NCI-H1092 treated with DMSO at 0.1 percent for 48 hours (cell line): ENCODE measurements at places on chromosomes 5 and 9.

- no peak for DNase-seq
Observed at GRCh38 chr9:111970827-111971226, 74.2 kb downstream of the UGCG start.

GRCh38 chr5:153816870-153817269 lies 221.8 kb downstream of the FAM114A2 start:
- DNase-seq = no peak

DNA sequence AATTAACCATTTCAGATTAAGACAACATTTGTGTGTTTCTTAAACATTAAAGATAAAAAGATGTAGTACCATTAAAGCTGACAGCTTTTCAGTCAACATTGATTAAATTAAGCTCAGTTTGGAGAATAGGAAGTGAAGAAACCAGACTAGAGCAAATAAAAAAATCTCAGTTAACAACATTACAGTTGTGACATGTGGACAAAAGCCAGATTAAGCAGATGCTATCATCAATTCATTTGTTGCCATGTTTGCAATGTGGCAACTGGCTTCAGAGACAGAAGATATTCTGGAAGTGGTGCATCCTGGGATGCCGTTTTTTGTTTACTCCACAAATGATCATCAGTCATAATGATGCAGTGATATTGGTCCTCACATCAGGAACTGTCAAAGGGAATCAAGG lies 70.3 kb upstream of the CNTLN start:
- peak; percentile 81 for DNase-seq

DNA sequence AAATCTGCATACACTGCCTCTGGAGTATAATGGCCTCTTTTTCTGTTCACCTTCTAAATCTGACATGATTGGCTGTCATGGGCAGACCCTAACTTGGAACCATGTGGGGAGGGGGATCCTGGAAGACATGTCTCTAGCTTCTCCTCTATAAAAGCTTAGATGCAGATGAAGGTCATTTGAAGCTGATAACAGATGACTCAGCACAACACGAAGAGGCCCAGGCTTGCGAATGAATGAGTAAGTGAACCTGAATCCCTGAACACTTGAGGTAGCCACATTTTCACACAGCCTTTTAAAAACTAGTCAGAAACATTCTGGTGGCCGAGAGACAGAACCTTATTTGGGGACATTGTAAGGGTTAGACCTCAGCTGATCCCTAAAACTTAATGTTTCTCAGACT lies 282.6 kb downstream of the ELAVL2 start:
- no peak for DNase-seq

DNA sequence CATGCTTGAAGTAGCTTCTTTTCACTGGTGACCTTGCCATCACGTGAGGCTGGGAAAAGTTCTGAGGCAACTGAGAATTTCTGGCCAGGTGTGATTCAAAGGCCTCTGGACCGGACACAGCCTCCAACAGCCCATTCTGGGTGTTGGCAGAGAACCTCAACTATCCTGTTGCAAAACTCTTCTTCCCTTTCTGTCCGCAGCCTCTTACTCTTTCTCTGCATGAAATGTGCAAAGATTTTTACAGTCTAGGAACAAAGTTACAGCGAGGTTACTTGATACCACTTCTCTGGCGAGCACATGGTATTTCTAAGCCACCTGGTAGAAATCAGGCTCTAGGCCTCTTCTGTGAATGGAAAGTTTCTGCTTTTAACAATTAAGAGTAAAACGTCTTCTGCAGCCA lies 79.2 kb downstream of the FREM1 start:
- no peak for DNase-seq

DNA sequence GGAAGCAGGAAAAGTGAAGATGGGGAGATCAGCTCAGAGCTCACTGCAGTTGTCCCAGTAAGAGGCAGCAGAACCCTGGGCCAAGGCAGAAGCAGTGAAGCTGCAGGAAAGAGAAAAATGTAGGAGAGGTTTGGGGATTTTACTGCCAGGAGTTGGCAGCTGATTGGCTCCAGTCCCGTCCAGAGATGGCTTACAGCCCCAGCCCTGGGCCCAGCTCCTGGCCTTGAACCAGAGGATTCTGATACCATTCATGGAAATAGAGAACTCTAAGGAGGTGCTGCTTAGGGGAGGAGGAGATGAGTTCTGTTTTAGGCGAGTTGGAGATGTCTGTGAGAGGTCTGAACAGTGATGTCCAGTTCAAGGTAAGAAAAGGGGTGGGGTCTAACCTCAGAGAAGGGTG lies 4.6 kb downstream of the MORN5 start:
- no peak for DNase-seq

GRCh38 chr9:32177396-32177795 lies 207.0 kb upstream of the ACO1 start:
- DNase-seq = no peak
